ENCODE measurements at places on chromosomes 12 and 14.

- DNase-seq, result no peak
Observed at GRCh38 chr14:93759719-93760307, 28.5 kb downstream of the PRIMA1 start.

DNA sequence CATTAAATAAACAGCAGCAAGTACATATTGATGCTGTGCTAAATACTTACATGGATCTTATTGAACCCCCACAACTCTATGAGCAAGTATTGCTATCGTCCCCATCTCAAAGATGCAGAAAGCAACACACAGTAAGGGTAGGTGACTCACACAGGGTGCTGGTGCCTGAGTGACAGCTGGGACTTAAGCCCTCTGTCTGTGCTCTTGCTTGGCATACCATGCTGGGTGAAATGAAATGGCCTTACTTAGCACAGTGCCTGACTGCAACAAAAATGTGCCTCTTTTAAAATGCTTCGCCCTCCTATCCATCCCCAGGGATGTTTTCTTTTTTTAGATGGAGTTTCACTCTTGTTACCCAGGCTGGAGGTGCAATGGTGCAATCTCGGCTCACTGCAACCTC, 788 bp downstream of the TEX52 start:
- no peak for DNase-seq

GRCh38 chr12:84891106-84891838, 21.3 kb downstream of the SLC6A15 start:
- DNase-seq, result no peak

DNA sequence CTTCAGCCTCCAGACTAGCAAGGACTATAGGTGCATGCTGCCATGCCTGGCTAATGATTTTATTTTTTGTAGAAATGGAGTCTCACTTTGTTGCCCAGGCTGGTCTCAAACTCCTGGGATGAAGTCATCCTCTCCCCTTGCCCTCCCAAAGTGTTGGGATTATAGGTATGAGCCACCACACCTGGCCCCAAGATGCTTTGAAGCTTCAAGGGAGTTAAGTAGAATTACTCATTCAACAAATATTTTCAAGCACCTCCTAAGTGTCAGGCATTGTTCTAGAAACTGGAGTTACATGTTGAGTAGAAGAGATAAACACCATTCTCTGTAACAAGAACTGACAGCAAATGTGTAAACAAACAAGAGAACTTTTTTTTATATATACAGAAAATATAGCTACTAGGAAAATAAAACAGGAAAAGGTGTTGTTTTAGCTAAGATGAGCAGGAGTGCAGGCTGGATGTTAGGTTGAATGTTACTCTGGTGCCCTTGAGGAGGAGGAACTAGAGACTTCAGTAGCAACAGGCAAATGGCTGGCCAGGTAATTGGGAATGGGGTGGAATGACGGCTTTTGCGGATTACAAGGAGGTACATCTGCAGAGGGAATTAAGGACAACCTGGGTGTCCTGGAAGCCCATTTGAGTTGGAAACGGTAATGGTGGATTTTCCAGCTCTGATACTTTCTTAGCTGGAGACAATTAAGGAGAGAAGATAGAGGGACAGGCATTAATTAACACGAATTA, 32.0 kb upstream of the CFAP54 start:
- DNase-seq, result no peak

GRCh38 chr12:62866451-62867082, 68.4 kb downstream of the PPM1H start:
- no peak for DNase-seq

DNA sequence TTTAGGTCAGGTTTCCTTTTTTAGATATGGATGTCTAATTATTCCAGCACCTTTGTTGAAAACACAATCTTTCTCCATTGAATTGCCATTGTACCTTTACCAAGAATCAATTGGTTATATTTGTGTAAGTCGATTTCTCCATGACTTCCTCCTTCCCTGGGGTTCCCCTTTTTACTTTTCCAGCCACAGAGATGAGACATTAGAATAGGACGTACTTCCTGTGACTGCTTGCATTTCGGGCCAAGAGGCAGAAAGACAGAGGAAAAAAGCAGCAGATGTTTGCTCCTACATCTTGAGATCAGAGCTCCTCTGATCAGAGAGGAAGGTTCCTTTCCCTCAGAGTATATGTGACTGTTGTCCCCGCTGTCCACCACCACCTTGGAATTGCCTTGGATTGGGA, 453.7 kb upstream of the RGS6 start:
- DNase-seq, result no peak

- no peak for DNase-seq
Observed at GRCh38 chr12:52364901-52365489, 2.3 kb downstream of the KRT85 start.

GRCh38 chr12:58489394-58489793, 430.9 kb downstream of the LRIG3 start:
- no peak for DNase-seq

DNA sequence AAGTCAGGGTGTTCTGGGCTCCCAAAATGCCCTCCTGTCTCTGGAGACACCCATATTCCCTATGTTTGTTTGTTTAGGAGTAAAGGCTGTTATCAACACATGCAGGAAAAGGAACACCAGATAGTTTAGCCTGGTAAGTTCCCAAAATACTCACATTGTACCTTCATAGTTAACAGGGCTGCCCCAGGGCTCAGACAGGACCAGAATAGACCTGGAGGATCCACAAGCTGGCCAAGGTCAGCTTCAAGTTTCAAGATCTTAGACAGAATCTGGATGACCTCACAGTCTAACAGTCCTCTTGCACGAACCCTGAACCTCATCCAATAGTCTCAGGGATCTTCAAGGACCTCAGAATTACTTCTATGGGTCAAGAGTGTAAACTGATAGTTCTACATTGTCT, 18.1 kb upstream of the HSP90B1 start:
- no peak for DNase-seq

DNA sequence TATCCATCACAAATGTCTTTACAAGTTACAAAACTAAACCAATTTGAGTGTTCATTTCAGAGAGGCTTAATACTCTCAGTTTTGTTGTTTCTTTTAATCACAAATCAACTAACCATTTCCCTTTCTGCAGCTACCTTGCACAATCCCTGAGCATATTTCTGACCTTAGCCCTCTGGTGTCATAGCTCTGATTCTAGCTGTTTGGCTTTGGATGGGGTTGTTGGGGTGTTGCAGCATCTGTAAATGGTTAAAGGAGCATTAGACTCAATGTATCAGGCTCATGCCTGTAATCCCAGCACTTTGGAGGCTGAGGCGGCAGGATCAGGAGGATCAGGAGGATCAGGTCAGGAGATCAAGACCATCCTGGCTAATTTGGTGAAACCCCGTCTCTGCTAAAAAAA, 461.4 kb downstream of the NRXN3 start:
- no peak for DNase-seq

GRCh38 chr14:102029956-102030355, 56.9 kb downstream of the HSP90AA1 start:
- DNase-seq, result no peak

GRCh38 chr14:89674936-89675335, 257.9 kb upstream of the FOXN3 start:
- no peak for DNase-seq
